ENCODE measurements at places on chromosomes 7 and 10.

DNA sequence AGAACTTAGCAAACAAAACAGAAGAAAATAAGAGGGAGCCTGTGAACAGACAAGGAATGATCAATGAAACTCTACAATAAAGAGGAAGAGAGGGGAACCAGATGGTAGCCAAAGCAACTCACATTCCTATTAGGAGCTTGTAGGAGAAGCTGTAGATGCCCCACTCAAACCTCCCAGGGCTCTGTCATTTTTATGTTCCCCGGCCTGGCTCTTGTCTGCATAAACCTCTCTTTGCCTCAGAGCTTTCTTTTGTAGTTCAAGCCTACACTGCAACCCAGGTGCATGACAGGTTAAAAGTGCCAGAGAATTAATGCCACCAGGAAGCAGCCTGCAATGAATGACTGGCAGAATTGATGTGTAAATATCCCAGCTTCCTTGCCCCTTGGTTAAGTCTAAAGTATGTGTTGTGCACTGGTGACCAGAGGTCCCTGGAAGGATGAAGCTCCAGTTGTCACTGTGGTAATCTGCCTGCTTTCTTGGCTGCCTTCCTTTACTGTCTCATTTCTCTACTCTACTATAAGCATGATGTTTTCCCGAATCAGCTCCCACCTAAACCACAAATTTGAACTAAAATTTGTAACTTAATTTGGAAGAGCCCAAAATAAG, 40.4 kb downstream of the HDAC9 start:
- DNase-seq: no peak

- no peak for DNase-seq
Observed at GRCh38 chr7:79823246-79823951, 311.2 kb upstream of the GNAI1 start.

GRCh38 chr10:16788125-16788524, 29.1 kb downstream of the RSU1 start:
- no peak for DNase-seq

DNA sequence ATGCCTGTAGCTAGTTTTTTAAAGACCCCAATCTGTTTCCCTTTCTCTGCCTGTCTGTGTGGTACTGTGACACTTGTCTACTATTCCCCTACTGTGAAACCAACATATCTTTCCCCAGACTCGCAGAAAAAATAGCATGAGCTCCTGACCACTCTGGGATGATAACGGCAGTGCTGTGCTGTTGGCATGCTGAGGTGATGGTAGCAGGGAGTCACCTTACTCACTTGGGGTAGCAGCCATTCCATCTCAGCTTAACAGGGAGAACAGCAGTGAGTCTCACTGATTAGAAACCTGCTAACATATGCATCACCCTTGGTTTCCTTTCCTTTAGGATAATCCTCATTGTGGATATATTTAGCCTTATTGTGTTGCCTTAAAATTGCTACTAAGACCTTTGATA, 469.6 kb upstream of the FZD8 start:
- no peak for DNase-seq

DNA sequence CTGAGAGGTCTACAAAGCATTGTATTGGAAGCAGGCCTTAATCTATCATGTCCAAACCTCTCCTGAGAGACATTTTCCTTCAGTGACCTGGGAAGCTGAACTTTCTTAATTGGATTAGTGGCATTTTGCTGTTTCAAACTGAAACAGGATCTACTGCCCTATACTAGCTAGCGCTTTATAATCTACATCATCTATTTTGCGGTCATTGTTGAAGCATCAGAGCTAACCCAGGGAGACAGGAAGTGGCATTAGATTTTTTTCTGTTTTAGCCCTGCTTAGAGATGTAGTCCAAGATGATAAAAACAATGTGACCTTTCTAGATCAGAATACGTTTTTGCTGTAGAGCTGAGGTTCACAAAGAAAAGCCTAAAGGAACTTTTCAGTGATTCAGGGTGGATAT, 147.4 kb upstream of the AGR3 start:
- DNase-seq: no peak

- DNase-seq: no peak
Observed at GRCh38 chr7:14271441-14271840, 282.0 kb upstream of the ETV1 start.

GRCh38 chr7:134946260-134946659, 40.0 kb upstream of the AGBL3 start:
- no peak for DNase-seq

GRCh38 chr7:101814991-101815825, 2.2 kb upstream of the CUX1 start:
- DNase-seq: peak; percentile 44

DNA sequence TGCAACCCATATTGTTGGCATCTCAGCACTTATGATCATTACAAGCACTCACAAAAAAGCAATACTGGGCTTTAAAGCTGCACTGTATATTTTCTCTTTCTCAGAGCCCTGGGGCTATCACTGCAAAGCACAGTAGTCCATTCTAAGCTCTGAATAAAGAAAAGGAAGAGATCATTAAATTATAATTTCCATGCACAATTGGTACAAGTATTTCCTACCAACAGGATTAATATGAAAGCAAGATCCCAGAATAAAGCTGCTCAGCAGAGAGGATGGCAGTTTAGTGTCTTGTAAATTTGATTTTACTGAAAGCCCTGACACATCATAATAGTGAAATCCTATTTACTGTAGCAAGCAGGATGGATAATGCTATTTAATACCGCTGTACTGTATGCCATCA, 205.3 kb downstream of the CHCHD3 start:
- DNase-seq: no peak

DNA sequence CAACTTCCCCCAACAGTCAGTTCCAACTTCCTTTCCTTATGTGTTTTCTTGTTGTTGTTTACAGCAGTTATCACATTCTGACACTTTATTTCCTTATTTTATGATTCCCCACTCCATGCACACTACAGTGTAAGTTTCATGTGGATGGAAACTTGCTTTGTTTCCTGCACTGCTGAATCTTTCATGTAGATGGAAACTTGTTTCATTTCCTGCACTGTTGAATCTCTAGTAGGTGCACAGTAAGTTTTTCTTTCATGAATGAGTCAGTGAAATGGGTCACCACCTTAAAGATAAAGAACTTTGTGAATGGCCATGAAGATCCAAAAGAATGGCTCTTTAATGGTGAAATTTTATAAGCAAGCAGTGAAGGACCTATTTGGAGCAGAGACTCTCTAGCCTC, 61.4 kb downstream of the SHOC2 start:
- no peak for DNase-seq

DNA sequence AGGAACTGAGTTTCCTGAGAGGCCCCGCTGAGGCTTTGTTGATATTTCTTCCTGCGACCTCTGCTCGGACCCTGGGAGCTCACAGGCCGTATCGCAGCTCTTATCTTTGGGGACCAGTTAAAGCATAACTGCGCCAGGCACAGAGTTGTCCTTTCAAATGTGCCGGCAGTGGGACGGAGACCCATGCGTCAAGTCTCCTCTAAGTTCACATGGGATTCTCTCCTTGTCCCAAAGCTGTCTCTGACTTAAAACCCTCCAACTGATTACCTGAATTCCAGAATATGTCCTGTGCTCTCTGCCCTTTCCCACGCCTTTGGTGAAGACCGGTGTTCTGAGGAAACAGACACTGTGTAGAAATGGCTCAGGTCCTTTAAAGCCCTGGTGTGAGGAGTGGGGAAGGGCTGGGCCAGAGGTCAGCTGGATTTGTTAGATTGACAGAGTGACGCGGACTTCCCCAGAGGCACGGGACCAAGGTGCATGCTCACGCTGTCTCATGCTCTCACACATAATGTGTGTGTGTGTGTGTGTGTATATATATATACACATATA, 169.8 kb downstream of the EGFR start:
- DNase-seq: no peak

DNA sequence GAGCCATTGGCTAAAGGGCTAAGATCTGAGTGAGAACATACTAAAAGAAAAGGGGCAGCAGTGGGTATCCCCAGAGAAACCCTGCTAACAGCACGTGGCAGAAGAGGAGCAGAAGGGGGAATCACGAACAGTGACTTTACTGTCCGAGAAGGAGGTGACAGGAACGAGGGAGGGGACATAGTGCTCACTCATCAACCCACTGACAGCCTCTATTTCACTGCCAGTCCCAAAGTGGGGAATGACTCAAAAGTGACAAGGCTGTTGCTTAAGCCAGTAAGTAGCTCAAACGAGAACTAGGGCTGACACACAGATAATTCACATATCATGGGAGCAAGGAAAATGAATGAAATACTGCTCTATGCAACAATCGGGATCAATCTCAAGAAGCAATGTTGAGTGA, 92.7 kb downstream of the RSU1 start:
- DNase-seq: no peak

GRCh38 chr10:88089498-88089897, 226.1 kb downstream of the PTEN start:
- DNase-seq: no peak

GRCh38 chr10:124739119-124739921, 4.9 kb downstream of the FAM53B start:
- no peak for DNase-seq

DNA sequence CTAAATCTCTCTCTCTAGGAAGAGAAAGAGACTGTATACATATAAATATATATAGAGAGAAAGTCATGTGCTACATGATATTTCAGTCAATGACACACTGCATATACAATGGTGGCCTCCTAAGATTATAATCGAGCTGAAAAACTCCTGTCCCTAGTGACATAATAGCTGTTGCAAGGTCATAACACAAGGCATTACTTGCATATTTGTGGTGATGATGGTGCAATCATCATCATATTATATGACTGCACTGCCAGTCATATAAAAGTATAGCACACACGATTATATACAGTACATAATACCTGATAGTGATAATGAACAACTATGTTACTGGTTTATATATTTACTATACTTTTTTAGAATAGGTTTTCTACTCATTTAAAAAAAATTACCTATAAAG, 316.7 kb downstream of the FGFR2 start:
- DNase-seq: no peak

DNA sequence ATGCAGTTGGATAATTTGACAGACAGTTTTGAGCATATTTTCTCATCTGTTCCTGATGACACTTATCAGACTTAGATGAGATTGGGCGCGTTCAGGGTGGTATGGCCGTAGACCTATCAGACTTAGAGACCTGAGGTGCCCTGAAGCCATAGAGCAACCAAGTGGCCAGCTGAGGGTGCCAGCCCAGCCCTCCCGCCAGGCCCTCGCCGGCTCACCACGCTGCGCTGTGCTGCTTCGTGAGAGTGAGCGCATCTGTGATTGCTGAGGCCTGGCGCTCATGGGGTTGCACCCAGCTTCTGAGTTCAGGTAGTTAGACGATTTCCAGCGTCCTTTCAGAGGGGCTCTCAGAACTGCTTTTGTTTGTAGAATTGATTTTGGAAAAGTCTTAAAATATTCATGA, 10.2 kb downstream of the FBH1 start:
- no peak for DNase-seq

DNA sequence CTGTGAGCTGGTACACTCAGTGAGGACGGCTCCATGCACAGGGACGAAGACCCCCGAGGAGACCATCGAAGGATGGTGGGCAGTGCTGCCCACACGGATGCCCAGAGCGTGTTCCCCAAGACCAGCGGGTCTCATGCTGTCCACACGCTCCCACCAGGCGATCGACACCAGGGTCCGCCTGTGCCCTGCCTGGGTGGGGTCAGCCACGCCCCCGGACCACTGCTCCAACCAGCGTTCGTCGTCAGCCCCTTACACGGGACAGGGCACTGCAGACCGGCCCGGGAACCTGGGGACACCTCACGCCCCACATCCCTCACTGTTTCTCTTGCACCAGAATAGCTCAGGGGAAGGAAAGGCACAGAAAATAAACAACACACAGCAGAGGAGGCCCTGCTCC, 223.5 kb downstream of the DNAJB6 start:
- DNase-seq: no peak
